Activated CD8-positive, alpha-beta memory T cell treated with anti-CD3 and anti-CD28 coated beads, Interleukin-2, amount 50 U/mL, for 48 hours (primary cell): ENCODE measurements at places on chromosomes 12 and 14.

DNA sequence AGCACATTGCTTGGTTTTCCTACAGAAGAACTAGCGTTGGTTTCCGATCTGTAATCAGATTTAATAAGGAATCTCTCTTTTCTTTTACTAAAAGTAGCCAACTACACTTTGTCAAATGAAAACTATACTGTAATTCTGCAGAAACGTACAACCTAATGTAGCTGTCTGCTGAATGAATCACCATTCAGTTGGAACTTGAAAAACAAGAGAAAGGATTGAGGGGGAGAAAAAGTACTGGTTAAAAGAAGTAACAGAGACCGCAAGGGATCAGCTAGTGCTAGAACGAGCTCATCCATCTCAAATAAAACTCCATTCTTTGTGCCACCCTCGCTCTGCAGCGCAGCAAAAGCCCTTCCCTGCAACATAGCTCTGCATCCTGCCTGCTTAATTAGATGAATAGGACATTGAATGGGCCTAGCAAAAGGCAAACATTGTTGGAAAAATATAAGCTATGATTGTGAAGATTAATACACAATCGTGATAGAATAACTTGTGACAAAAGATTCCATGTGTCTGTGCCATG lies 2.6 kb downstream of the GARIN2 start:
- DNase-seq = no peak

- no peak for DNase-seq
Observed at GRCh38 chr12:114186241-114187002, 219.5 kb downstream of the TBX5 start.

GRCh38 chr12:91194500-91194899 lies 11.9 kb upstream of the DCN start:
- DNase-seq = no peak

DNA sequence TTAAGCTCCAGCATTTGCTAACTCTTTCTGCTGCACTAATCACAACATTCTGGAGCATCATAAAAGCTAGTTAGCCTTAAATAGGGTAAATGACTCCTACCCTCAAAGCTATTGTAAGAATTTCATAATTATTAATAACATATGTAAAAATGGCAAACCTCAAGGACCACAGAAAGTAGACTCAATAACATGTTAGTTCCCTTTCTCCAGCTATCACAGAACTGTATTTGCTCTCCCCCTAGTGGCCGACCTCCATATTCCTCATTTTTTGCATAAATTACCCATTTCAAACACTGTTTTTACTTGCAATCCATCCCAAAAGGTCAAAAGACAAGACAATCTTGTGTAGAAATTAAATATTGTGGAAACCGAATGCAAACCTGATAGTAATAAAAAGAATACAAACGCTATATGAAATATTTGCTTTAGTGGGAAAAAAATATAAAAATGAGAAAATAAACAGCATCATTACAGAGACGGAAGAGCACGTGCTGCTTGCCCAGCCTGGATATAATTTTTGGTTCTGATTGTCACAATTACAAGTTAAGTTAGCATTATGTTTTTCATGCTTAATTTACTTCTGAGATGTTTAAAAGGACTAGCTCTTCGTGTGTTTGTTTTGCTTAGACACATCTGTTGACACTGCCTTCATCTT lies 97.9 kb downstream of the RERGL start:
- DNase-seq = no peak

GRCh38 chr14:35715079-35715478 lies 94.0 kb downstream of the RALGAPA1 start:
- DNase-seq = no peak

DNA sequence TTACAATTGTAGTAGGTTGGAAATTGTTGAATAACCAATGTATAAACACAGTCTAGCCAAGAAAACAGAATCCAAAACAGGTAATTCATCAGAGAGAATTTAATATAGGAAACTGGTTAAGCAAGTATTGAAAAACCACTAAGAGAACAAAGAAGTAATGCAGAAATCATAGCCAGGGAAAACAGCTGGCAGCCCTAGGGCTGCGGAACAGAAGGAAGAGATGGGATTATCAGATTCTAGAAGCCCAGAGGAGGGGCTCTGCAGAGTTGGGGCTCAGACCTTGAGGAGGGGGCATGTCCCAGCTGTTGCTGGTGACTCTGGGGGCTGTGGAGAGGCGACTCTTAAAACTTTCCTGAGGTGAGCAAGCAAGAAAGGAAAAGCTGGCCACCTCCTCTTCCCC lies 49.4 kb downstream of the CD9 start:
- no peak for DNase-seq

DNA sequence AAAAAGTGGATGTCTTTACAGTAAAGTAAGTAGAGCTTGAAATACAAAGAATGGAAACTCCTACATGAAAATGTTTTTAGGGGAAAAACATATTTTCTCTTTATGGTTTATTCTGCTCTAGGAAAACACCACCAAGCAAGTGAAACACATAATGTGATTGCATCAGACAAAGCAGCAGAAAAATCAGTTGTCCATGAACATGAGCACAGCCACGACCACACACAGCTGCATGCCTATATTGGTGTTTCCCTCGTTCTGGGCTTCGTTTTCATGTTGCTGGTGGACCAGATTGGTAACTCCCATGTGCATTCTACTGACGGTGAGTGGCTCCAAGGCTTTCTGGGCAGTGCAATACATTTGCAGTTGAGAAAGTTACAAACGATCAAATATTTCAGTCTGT lies 42.6 kb upstream of the PLEKHD1 start:
- DNase-seq = no peak

DNA sequence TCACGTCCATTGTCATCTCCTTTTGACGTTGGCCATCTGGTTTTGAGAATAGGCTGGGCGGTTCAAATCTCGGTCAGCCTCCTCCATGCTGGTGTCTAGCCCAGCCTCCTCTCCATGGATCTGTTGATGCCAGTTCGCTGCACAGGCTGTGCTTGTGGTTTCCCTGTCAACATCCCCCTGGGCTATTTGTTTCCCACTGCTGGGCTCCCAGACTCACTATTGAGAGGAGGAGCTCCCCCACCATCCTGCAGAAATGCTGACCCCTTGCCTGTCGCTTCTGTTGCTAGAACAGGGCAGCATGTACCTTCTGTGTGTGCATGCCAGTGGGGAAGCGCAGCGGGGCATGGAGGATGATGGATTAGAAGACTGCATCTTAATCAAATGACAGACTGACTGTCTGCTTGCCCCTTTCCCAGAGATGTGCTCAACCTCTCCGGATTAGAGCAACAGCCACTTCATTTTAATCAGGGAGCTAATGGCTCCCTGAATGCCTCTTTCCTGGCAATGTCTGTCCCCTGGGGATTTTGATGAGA lies 170.5 kb downstream of the TSPAN9 start:
- no peak for DNase-seq

DNA sequence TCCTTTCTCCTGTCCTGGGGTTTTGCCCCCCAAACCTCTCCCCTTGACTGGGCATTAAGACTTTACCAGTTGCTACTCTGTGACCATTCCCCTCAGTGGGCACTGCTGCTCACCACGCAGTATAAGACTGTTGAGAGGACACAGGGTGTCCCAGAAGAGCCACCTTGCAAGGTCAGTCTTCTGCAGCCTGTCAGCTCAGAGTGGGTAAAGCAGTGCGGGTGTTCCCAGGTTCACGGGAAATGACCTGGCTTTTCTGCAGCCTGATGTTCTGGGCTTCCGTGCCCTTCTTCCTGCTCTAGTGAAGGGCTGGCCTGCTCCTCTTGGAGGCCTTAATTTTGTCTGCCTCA lies 34.2 kb downstream of the KCNA1 start:
- DNase-seq = no peak

DNA sequence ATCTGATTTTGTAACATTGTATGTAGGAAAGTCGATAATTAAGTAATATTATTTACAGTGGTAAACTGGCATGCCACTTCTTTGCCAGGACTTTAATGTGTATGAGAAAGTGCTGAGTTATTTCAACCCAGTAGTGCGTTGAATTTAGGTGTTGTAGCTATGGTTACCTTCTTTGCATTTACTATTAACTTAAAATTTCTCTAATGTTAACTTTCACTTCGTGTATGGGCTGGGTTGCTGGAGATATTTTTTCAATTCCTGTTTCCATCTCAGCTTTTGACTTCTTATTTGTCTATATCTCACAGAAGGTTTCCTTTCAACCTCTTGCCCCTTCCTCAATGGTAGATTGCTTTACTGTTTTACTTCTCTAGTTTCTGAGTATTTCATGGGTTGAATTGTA lies 1345.6 kb downstream of the FSCB start:
- no peak for DNase-seq

GRCh38 chr12:71730936-71731335 lies 23.7 kb upstream of the RAB21 start:
- DNase-seq = no peak

- DNase-seq = no peak
Observed at GRCh38 chr12:86735072-86735471, 478.9 kb upstream of the MGAT4C start.

DNA sequence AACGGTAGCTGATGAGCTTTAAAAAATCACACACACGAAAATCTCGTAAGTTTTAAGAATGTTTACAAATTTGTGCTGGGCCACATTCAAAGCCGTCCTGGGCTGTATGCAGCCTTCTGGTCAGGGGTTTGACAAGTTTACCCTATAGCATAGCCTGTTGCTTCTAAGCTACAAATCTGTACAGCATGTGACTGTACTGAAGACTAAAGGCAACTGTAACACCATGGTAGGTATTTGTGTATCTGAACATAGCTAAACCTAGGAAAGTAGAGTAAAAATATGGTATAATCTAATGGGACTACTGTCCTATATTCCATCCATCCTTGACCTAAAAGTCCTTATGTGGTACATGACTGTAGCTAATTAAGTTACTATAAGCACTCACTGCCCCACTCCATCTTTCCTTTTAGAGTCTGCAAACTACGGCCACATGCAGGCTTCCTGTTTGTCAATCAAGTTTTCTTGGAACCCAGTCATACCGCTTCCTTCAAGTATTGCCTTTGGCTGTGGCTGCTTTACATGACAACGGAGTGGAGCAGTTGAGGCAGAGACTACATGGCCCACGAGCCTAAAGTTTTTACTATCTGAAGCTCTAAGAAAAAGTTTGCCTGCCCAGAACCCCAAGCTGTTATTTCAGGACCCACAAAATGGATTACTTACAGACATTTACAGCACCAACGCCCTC lies 18.5 kb downstream of the KRT7 start:
- DNase-seq = no peak

GRCh38 chr12:1531153-1531653 lies 63.2 kb downstream of the FBXL14 start:
- DNase-seq = peak; percentile 61

DNA sequence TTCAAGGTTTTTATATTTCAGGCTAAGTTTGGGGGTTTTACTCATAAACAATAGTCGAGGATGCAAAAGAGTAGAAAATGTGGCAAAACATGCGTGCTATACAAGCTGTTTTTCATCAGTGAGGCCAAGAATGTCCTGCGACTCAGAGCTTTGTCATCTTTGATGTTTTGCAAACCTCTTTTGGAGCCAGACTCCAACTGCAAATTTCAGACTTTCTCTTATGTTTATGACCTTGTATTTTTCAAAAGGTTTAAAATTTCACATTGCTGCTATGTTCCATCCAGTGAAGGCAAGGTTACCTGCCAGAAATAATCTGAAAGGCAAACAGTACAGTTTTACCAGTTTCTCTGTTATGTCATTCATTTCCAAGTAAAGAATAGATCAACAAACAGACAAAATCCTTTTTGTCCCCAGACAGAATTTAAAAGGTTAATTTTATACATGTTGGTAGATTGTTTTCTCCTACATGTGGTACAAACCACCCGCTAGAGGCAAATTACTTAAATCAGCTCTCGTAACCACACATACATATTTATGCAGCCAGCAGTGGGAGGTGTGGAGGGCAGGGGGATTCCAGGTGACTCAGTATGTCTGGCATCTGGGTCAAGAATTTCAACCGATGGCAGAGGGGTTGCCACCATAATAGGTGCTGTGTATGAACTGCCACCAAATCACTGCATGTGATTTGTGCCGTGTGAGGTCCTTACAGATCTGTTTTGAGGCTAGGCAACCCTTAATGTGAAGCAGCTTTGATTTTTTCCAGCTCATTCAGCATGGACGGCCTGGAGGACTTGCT lies 119.8 kb upstream of the CPM start:
- DNase-seq = peak; percentile 65

GRCh38 chr14:24876996-24877395 lies 173.0 kb downstream of the STXBP6 start:
- no peak for DNase-seq

- no peak for DNase-seq
Observed at GRCh38 chr14:99627510-99628381, 17.2 kb upstream of the HHIPL1 start.

DNA sequence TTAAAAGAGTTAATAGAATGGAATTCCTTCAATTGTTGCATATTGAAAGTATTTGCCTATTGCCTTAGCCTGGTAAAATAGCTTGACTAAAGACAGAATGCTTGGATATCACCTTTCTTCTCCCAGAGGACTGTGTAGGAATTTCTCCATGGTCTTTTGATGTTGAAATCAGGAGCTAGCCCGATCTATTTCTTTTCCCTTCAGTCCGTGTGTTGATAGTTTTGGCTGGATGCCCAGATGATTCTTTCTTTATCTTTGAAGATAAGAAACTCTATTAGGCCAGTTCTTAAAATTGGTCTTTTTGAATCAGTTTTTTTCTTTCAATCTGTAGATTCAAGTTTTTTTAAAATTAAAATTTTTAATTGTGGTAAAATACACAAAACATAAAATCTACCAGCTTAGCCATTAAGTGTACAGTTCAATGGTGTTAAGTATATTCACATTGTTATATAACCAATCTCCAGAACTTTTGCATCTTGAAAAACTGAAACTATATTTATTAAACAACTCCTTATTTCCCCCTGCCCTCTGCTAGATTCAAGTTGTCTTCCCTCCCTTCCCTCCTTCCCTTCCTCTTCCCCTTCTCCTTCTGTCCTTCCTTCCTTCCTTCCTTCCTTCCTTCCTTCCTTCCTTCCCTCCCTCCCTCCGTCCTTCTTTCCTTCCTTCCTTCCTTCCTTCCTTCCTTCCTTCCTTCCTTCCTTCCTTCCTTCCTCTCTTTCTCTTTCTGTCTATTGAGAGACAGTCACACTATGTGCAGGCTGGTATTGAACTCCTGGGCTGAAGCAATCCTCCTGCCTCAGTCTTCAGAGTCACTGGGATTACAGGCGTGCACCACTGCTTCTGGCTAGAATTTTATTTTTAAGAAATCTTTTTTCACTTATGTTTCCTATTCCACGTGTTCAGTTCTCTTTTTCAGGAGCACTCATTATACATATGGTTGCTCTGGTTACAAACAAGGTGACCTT lies 10.1 kb downstream of the LACRT start:
- DNase-seq = no peak

DNA sequence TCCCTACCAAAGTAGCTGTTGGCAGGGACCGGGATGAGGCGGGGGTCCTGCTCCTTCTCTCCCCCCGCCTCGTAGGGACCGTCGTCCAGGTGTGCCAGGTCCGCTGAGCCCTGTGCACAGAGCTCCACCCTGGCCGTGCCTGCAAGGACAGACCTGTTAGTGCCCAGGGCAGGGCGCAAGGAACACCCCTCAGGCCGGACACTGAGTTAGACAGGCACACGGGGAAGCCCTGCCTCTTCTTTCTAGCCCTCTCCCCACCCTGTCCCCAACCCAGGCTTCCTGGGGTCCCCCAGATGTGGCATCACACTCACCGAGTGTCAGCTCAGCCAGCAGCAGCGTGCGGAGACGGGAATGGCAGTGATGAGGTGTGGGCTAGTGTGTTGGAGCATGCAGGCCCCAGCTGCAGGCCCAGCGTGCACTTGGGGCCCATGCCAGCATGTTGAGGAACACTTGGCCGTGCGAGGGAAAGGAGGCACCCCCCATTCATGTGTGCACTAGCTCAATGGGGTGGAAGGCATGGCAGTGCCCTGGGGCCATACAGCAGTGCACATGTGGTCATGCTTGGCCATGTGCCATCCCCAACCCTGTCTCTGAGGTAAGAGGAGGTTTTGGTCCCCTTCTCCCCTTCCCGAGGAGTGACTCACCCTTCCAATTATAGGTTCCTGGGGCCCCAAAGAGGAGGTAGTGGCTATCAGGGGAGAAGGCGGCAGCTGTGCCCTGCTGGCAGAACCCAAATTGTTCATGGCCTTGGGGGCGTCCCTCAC lies 7.3 kb downstream of the ITGA7 start:
- no peak for DNase-seq
